ENCODE measurements at places on chromosomes 1 and 21. TPM values are rescaled to one million over a fixed set of nuclear protein-coding genes. Genes with fewer than 3 reads are reported as not detected.

Gene GJA5
- total RNA-seq, result not detected

Gene SUSD4
- 0.42 TPM for total RNA-seq

Gene NCAM2
- not detected for total RNA-seq

Gene TACSTD2
- total RNA-seq, result not detected

Gene AKR7A3
- 2.6 TPM for total RNA-seq

Gene GJA9
- not detected for total RNA-seq

Gene SLFNL1
- 0.57 TPM for total RNA-seq

Gene MPZ
- 10.8 TPM for total RNA-seq

All from OCI-LY7 (cell line).